Stomach (tissue), 19 donors: ENCODE measurements at places on chromosomes 7 and 10.

DNA sequence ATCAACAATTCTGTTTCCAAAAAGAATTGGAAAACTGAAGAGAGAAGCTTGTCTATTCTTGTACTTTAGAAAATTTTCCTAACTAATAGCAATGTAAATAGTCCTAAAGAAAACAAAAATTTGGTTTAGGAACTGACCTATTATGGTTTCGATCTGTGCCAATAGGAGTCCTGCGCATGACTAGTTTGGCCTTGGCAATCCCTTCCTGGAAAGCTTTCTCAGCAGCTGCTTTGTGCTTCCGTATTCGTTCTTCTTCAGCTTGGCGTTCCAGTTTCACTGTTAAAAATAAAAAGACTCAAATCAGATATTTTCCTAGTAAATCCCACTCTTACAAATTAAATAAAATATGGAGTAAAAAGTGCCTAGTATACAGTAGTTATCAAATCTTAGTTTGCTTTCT lies 36.6 kb downstream of the FZD9 start:
- no peak for DNase-seq

DNA sequence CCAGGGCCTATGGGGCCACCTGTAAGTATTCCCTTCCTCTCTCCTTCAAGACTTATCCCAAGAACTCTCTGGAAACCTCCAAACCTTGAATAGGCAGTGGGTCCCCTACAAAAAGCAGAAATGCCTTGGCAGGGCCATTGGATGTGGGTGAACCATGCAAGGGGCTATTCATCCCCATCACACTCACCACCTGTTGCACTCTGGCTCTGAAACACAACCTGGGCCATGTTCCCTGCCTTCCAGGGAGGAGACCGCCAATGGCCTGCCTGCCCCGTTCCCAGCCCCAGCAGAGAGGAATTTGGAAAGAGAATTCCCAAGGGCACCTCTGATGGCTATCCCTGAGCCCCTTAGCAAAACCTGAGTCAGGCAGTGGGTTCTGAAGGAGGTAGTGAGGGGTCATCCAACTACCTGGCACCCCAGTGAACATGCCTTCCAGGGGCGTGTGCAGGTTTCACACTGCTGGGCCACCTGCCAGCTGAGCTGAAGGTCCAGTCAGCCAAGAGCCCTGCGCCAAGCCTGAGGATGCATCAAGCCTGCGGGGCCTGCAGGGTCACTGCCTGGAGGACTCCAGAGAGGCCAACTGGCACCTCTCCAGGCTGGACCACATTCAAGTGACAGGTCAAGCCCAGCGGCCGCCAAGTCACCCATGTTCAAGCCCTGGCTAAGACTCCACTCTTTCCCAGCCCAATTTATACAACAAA lies 101.3 kb downstream of the COL13A1 start:
- peak; percentile 74 for DNase-seq

GRCh38 chr10:5515948-5516761 lies 8.6 kb upstream of the CALML3 start:
- no peak for DNase-seq

- DNase-seq: no peak
Measured at GRCh38 chr10:43206391-43207235, 60.3 kb downstream of the RASGEF1A start.

DNA sequence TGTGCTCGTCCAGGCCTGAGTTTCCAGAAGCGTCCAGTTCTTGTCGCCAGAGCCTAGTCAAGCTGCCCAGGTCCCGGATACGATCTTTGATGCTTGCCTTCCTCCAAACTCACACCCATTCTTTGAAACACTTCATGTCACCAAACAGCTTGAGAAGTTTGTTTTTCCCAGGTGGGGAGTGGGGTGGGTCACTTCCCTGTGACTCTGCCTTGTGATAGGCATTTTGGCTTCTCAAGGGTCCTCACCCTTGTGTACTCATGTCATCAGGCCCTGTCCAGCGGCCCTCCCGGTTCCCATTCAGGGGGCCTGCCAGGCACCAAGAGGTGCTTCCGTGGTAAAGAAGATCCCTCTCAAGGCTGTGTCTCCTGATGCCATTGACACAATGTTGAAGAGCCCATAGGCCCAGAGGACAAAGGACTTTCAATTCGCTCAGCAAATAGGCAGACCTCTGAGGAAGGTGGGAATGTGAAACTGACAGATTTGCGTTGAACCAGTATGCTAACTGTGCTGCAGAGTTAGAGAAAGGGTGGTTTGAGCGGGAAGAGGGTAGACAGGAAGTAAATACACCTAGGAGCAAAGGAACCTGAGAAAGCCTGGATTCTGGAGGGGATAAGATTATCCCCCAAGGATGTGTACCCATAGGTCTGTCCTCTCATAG lies 24.7 kb upstream of the SFTPA1 start:
- no peak for DNase-seq

DNA sequence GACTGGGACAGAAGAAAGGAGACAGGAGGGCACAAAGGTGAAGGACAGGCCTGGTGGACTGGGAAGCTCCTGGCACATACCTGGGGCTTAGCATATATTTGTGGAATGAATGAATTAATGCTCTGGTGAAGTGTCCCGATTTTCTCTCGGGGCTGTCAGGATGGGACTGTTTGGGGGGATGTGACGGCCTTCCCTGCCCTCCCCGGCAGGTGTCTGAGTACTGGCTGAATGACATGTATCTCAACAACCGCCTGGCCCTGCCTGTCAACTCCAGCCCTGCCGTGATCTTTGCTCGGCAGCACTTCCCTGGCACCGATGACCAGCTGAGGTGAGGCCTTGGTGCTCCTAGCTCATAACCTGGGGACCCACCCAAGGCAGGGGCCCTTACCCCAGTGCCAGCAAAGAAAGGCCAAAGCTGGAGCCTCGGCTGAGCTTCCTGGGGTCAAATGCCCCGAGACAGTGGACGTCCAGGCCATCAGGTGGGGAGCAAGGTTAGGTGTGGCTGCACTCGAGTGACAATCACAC lies 6.5 kb downstream of the CHAT start:
- DNase-seq: no peak

- DNase-seq: no peak
Measured at GRCh38 chr10:114393482-114393881, 10.8 kb downstream of the AFAP1L2 start.

GRCh38 chr7:155710530-155710929 lies 66.1 kb downstream of the RBM33 start:
- no peak for DNase-seq

DNA sequence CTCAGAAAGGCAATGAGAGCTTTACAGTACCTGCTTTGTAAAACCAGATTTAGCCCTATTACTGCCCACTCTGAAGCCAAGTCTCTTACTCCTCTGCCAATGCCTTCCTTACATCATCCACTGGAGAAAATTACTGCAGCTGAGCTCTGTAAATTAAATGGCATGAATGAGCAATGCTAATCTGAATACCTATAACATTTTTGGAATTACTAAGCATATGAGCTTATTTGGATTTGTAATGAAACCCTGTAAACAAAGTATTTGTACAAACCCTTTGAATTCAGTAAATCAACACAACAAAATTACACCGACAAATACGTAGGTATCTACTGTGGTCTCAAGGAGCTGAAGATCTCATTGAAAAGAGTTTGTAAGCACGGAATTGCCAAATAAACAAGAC lies 12.1 kb upstream of the CCNY start:
- DNase-seq: no peak

- no peak for DNase-seq
Measured at GRCh38 chr7:24555184-24555583, 18.1 kb upstream of the PALS2 start.

DNA sequence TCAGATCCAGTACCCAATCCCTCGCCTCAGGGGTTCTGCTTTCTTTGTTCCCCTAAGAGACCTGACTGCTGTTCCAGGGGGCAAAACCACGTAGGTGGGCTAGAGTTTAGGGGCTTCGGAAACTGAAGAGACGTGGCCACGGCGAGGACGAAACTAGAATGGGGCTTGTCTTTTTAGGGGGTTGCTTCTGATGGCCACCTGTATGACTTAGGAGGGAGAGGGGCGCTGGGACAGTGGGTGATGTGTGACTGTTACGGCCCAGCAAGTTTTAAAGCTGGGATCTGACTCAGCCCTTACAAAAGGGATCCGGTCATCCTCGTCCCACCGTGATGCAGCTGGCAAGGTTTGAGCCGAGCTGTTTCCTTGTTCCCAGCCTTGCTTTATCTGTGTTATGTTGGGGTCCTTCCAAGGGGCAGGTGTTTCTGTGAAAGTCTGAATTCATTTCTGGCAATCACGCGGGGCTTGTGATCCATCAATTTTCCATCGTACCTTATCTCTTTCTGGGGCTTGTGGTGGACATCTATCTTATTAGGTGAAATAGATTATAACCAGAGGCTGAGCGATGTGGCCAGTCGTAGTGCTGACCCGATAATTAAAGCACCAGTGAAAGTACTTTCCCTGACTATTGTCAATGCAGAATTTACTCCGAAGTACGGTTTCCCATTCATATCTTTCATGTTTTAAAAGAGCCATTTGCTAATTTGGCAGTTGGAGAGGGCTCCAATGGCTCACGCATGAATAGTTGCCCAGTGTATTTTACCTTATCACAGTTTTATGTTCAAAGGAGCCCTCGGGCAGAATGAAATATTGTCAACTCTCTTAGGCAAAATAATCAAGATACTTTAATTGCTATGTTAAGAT lies 830 bp downstream of the MET start:
- peak; percentile 52 for DNase-seq

GRCh38 chr10:44312401-44312800 lies 72.5 kb downstream of the CXCL12 start:
- DNase-seq: no peak

DNA sequence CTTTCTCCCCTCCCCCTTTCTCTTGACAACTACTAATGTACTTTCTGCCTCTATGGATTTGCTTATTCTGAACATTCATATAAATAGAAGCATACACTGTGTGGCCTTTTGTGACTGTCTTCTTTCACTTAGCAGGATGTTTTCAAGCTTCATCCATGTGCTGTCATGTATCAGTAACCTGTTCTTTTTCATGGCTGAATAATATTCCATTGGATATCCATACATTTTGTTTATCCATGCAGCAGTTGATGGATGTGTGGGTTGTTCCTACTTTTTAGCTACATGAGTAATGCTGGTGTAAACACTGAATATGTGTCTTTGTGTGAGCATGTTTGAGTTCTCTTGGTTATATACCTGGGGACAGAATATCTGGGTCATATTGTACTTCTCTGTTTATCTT lies 107.6 kb downstream of the TRRAP start:
- DNase-seq: no peak

GRCh38 chr10:83881661-83882060 lies 257.6 kb upstream of the GHITM start:
- DNase-seq: no peak

GRCh38 chr10:4677296-4678021 lies 148.5 kb upstream of the AKR1E2 start:
- DNase-seq: no peak

DNA sequence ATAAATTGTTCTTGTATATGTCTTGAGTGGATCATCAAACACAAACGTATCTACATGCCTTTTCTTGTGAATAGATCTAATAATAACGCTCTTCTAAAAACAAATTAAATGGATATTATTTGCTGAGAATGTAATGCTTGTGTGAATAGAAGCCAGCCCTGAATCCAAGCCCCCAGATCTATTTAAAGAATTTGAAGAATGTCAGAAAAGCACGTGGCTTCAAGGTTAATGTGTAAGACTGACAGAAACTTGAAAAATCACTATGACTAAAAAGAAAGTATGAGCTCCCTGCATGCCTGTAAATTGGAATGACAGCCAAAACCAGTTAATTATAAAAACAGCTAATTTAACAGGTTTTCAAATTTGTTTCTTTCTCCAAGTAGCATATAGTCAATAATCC lies 43.2 kb upstream of the ATRNL1 start:
- DNase-seq: no peak

GRCh38 chr7:93575555-93576399 lies 1.3 kb upstream of the CALCR start:
- DNase-seq: peak; percentile 6

GRCh38 chr10:132820056-132820455 lies 34.1 kb upstream of the NKX6-2 start:
- DNase-seq: no peak

GRCh38 chr7:82019551-82020475 lies 250.0 kb upstream of the HGF start:
- DNase-seq: no peak
